ENCODE measurements at places on chromosomes 13 and 19. TPM values are rescaled to one million over a fixed set of nuclear protein-coding genes. Genes with fewer than 3 reads are reported as not detected.

Gene PTGER1
- not detected for total RNA-seq

- DNase-seq: no peak
Observed at GRCh38 chr13:29721766-29722165, 126.3 kb upstream of the SLC7A1 start.

- no peak for DNase-seq
Observed at GRCh38 chr19:35240327-35240726, 8.5 kb upstream of the LSR start.

DNA sequence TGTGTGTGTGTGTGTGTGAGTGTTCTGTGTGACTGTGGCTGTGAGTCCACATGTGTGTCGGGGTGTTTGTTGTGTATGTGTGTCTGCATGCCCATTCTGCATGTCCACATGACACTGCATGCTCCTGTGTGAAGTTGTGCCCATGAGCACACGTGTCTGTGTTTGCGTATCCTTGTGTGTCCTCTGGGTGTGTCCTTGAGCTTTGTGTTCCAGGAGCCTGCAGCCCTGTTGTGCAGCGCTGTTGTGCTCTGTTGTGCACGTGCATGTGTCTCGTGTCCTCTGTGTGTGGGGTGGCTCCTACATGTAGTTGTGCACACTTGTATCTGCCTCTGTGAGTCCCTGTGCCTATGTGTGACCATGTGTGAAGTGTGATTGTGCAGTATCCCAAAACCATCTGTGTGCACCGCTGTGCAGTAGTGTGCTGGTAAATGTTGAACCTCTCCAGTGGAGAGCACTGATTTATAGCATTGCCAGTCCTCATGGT lies 2.2 kb upstream of the ARHGEF18 start:
- DNase-seq: no peak

DNA sequence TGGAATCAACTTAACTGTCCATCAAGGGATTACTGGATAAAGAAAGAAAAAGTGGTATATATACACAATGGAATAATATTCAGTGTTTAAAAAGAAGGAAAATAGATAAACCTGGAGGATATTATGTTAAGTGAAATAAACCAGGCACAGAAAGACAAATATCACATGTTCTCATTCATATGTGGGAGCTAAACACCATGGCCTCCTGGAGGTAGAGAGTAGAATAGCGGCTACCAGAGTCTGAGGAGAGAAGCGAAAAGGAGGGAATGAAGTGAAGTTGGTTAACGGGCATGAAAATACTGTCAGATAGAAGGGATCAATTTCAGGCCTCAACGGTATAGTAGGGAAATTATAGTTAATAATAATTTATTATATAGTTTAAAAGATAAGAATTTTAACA lies 147.5 kb upstream of the OBI1 start:
- DNase-seq: no peak

DNA sequence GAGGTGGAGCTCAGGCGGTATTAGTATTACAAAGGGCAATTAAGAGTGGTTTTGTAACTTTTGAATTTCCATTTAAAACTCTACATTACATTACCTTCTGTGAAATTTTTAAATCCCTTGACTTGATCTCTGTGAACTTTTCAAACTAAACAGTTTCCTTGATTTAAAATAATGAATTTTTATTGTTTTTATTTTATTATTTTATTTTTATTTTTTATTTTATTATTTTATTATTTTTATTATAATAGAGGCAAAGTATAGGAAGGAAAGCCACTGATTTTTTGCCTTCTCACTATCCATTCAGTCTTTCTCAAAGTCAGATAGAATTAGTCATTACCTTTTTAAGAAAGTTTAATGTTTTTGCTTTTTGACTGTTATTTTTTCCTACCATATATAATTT lies 1248.1 kb upstream of the SLC10A2 start:
- DNase-seq: no peak

DNA sequence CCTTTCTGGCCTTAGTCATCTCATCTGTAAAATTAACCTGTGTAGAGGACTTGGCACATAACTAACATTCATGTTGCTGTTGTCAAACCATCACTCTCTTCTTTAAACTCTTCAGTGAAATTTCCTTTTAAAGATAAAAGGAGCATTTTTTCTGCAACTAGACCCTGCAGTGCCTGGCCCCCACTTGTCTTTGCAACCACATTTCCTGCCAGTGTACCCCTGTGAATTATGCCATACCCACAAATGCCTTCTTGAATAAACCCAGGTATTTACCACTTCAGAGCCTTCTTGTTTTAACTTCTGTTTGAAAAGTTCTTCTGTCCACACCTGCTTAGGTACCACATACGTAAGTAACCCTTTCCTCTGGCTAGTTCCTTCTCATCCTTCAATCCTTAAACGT lies 118.8 kb downstream of the CDK8 start:
- DNase-seq: no peak

Data from lower leg skin (tissue), 4 donors.